ENCODE measurements at places on chromosomes 12 and 14.

- no peak for DNase-seq
Measured at GRCh38 chr14:69614592-69614991, 3.2 kb downstream of the SUSD6 start.

DNA sequence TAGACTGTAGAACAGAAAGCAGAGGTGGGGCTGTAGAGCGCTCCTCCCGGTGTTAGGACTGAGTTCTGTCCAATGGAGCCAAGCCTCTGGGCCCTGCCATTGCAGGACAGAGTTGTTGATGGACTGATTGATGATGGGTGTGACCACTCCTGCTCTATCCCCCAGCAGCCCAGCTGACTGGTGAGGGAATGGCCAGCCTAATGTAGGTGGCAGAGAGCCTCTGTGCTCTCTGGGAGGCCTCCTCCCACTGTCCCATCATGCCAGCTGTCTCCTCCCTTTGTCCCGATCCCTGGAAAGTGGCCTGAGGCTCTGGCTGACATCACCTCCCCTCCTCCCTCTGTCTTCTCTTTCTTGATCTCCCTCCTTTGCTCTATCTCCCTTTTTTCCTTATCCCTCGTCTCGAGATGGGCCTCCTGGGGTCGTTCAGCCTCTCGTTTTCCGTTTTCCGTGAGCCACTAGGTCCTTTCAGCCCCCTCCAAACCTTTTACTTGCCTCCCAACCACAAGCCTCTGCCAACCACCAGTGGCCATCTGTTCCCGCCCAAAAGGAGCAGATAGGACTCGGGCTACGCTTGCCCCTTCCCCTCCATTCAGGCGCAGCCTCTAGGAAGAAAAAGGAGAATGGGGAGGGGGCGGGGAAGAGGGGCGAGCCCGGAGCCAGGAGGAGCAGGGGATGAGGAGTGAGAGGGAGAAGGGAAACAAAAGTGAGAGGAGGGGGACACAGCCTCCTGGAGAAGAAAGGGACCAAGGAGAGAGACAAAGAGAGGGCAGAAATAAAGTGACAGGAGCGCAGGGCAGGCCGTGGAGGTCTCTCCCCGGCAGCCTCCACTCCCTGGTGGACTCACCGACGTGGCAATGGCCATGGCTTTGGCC, 572 bp downstream of the EFS start:
- DNase-seq = no peak

DNA sequence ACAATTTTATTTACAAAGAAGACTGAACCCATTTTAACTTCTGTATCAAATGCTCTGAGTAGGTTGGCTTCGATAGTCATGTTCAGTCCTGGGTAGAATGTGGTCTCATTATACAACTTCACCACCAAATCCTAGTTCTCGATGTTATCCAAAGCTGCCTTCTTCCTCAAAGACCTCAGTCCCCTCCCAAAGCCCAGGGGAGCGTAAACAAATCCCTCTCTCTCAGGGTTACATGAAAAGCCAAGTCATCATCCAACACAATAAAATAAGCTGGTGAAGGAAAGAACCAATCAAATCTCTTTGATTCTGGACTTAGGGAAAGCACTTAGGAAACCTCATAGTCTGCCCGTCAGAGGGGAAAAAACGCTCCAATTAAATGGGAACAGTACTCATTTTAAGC, 9.1 kb downstream of the PTCSC3 start:
- no peak for DNase-seq

DNA sequence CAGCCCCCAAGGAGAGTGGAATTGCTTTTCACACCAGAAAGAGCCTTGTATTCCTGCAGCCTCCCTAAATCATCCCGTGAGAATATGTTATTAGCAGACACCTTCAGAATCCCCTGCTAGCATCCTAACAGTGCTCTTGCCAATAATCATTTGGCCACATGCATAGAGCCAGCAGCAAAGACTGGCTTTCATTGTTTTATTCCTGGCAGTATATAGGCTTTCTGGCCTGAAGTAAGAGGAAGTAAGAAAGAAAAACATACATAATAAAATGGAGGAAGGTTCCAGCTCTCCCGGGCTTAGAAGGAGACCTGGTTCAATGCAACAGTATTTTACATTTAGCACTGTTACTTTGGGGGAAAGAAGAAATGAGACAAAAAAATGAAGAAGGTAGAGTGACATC, 176.7 kb upstream of the ATF7IP start:
- DNase-seq = no peak

GRCh38 chr12:90978117-90978770, 23.3 kb upstream of the CCER1 start:
- DNase-seq = no peak

Measured in activated CD8-positive, alpha-beta memory T cell treated with anti-CD3 and anti-CD28 coated beads for 1 hour (primary cell).